ENCODE measurements at places on chromosomes 4 and X. TPM values are rescaled to one million over a fixed set of nuclear protein-coding genes. Genes with fewer than 3 reads are reported as not detected.

DNA sequence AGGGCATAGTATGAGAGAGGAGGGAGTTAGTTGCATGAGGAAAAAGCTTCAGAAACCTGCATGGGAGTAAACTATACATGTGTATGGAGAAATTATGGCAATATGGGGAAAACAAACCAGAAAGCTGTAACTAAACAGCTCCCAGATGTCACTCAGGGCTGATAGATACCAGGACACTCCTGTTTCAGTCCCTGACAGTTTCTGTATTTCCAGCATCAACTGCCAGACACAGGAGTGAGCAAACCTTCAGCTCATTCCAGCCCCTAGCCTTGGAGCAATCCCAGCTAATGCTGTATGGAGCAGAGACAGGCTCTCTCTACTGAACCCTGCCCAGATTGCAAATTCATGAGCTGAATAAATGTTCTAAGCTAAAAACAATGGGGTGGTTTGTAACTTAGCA lies 382.9 kb upstream of the MAGEB18 start:
- no peak for DNase-seq

Gene NSUN7
- total RNA-seq, result 7.3 TPM

GRCh38 chrX:20056704-20057103 lies 60.0 kb downstream of the MAP7D2 start:
- no peak for DNase-seq

DNA sequence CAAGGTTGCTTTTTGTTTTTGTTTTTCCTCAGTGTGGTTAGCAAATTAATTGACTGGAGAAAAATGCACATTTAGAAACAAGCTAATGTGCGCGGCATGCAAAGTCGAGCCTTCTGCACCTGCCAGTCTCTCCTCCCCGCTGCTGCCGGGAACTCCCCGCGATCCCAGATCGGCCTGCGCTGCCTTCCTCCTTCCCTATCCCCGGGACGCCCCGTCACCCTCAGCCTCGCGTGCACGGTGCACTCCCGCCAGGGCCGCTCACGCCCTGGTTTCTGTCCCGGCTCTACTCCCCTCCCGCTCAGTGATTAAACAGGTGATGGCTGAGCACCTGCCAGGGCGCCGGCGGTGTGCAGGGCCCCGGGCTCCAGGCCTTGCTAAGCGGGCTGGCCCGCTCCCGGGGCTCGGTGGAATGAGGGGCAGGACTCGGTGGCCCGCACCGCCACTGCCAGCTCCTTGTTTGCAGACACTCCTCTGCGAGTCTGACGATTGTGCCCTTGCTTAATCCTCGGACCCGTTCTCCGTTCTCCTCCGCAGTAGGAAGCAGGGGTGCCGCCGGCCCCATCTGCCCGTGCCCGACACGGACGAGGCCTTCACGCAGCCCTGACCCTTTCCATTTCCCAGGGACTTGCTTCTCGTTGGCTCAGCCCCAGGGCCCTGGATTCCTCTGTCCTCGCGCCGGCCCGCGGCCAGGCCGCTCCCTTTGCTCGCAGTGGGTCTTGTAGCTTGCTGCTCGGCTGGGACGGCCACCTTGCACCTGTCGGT lies 143.4 kb downstream of the TRIML1 start:
- no peak for DNase-seq

Gene ERCC6L
- total RNA-seq, result 3.8 TPM

Gene PRRG1
- total RNA-seq, result 5.8 TPM

GRCh38 chr4:48483777-48484493 lies 792 bp downstream of the SLC10A4 start:
- no peak for DNase-seq

- no peak for DNase-seq
These were observed 11.7 kb downstream of the COQ2 start for GRCh38 chr4:83272900-83273299.

Gene CLNK
- not detected for total RNA-seq

DNA sequence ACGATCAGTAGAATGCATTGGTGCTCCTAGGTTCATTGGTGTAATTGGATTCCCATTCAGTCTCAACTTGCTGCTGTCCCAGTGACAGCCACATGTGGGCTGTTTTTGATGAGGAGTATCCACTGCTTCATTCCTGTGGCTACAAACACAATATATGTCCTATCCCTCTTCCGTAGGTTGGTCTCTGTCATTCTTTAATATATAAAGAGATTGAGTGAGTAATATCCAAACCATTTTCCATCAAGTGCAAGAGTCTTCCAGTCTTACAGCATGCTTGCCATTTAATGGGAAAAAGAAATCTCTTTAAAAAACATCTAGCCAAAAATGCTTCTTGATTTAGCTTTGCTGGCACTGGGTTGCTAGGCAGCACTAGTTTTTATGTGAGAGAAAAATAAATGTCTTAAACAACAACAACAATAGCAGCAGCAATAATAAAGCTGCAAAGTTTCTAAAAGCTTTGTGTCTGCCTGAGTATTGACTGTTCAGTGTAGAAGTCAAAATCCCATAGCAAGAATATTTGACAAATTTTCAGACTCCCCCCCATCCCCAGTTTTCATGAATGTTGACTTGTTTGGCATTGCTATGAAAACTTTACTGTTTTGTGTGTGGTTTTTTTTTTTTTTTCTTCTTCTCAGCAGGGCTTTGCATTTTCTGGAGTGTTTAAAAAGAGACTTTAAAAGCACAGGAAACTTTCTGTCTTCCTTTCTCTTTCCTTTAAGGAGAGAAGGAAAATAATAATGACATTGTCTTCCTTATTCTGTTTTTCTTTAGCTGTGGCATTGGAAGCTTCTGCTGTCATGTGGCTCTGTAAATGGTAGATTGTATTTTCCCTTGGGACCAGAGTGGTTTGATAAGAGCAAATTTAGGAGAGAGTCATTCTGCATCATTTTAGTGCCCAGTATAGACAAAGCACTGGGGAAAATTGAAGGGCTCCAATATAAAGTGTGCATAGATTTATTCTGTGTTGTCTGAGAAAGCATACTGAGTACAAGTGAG lies 244.3 kb downstream of the ARHGAP10 start:
- no peak for DNase-seq

Gene DCAF12L1
- not detected for total RNA-seq

Gene MUC7
- not detected for total RNA-seq

DNA sequence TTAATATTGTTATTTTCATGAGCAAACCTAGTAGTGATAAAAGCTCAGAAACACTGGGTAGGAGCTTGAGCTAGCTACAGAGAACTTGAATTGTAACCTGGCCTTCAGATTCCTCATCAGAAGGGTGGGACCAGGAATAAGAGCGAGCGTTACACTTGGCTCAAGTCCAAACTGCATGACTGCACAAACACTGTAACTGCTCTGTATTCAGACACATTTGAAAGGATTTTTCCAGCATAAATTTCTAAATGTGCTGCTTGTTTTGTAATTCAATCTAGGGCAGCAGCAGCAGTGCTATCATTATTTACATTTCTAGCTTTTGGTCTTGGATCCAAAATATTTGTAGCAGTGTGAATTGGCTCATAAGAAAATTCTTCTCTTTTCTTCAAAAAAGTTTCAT lies 133.0 kb upstream of the TMLHE start:
- DNase-seq, result peak; percentile 95

DNA sequence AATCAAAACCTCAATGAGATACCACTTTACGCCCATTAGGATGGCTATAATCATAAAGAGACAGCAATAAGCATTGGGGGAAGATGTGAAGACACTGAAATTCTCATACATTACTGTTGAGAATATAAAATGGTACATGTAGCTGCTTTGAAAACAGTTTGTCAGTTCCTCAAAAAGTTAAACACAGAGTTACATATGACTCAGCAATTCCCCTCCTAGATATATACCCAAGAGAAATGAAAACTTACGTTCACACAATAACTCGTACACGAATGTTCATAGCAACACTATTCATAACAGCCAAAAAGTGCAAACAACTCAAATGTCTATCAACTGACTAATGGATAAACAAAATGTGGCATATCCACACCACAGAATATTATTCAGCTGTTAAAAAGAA lies 36.6 kb downstream of the PHF8 start:
- no peak for DNase-seq

DNA sequence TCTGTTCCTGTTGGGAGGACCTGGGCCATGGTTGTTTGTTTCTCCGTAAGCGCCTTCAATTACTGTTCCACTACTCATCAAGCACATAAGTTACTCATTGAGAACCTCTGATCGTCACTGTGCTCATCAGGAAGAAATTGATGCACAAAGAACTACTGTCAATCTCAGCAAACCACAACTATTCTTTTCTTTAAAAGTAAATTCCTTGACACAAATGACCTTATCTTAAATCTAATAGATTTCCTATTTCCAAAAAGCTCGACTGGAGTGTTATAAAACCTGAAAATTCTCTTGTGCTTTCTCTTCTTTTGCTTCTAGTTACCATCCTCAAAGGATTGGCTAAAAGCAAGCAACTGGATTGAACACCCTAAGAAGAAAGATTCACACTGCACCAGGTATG lies at the start of gene MUC7:
Gene MUC7 (plus strand): TSS at position 301 of the 400 bp plus-strand sequence. CDS start 1,825 bp downstream, outside the sequence.
- DNase-seq, result no peak

Gene TMEM31
- not detected for total RNA-seq

GRCh38 chrX:154097003-154097588 lies 421 bp downstream of the MECP2 start:
- DNase-seq, result peak; percentile 74
